NCI-H1417 treated with DMSO at 0.1 percent for 48 hours (cell line): ENCODE measurements at places on chromosomes 16 and 17.

- no peak for DNase-seq
These were observed 39.3 kb downstream of the ABAT start for GRCh38 chr16:8713635-8714172.

DNA sequence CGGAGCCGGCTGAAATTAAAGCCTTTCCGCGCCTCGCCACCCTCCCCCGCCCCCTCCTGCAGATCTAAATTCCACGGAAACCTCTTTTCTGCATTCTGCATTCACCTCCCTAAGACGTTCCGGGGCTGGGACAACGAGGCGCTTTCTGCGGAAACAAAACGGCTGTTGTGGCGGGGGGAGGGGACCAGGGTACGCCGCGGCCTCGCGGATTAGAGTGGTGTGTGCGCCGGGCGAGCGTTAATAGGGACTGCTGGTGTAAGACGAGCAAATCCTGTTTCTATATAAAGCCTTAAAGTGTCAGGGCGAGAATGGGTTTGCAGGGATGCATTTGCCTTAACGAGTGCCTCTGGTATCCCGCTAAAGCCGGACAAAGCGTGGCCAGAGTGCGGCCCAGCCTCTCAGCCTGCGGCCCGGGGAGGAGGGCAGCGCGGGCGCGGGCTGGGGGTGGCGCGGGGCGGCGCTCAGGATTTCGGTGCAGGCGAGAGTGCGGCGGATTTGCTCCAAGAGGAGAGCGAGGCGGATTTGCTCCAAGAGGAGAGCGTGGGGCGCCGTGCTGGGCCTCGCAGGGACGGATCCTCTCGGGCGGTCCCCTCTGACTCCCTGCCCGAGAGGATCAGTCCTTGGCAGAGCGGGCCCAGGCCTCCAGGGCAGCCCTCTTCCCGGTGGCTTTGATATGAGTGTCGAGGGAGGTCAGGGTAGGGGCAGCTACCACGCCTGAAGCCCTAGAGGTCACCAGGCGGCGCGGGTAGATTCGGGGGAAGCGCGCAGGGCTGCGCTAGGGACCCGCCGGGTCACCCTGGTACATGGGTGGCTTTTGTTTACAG lies 5.1 kb downstream of the BAHCC1 start:
- DNase-seq, result no peak

GRCh38 chr16:1210461-1210860 lies 14.6 kb downstream of the TPSG1 start:
- DNase-seq, result no peak

DNA sequence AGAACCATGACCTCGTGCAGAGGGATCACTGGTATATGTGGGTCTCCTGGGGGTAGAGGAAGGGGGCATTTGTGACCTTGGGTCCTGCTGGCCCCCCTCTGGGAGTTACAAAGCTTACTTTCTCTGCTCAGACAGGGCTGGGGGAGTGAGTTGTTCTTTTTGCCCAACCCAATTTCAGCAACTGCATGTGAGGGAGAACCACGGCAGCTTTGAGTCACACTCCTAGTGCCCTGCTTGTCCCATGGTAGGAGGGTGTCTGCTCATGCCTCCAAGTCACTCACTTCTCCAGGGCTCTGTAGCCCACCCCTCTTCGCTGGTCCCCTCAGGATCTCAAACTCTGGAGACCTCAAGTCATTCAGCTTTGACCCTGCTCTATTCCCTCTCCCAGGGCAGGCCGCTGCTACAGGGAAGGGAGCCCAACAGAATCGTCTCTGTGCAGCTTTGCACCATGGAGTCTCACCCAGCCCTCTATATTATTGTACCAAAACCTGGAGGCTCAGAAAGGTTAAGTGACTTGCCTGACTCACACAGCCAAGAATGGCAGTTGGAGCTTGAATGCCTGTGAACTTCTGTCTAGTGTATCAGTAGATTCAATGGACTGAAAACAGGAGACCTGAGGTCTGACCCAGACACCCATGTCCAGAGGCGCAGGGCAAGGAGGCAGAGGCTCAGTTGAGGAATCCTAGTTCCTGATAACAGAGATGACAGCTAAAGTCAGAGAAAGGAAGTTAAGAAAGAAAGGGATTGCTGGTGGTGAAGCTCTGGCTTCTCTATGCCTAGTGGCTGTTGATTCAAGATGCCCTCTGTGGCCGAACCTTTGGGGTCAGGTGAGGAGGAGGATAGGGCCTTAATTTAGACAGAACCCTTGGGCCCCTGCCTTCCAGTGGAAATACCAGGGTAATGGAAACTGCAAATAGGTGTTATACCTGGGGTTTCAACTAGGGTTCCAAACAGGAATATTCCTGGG lies 14.6 kb upstream of the ETV4 start:
- no peak for DNase-seq

- DNase-seq, result no peak
These were observed 60.3 kb downstream of the RMI2 start for GRCh38 chr16:11405331-11406176.

- peak; percentile 26 for DNase-seq
These were observed 35.3 kb downstream of the NPLOC4 start for GRCh38 chr17:81601525-81602120.

- no peak for DNase-seq
These were observed 216.0 kb downstream of the SEC14L1 start for GRCh38 chr17:77356690-77357201.

DNA sequence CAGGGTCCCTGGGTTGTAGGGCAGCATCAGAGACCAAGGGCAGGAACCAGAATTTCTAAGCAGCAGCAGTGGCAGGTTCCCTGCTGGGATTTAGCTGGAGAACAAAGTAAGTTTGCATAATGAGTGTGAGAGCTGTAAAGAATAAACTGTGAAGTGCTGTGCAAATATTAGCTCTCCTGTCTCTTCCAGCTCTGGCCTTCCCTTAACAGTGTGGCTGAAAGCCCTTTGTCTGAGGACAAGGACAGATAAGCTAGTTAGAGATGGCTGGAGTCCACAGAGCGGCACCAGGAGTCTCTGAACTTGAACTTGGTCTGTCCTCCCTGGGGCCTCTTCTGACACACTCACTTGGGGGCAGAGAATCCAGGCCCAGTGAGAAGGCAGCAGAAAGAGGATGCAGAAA lies 98.2 kb upstream of the WSCD1 start:
- DNase-seq, result peak; percentile 10

GRCh38 chr17:75480281-75480680 lies 23.8 kb downstream of the TMEM94 start:
- DNase-seq, result no peak

DNA sequence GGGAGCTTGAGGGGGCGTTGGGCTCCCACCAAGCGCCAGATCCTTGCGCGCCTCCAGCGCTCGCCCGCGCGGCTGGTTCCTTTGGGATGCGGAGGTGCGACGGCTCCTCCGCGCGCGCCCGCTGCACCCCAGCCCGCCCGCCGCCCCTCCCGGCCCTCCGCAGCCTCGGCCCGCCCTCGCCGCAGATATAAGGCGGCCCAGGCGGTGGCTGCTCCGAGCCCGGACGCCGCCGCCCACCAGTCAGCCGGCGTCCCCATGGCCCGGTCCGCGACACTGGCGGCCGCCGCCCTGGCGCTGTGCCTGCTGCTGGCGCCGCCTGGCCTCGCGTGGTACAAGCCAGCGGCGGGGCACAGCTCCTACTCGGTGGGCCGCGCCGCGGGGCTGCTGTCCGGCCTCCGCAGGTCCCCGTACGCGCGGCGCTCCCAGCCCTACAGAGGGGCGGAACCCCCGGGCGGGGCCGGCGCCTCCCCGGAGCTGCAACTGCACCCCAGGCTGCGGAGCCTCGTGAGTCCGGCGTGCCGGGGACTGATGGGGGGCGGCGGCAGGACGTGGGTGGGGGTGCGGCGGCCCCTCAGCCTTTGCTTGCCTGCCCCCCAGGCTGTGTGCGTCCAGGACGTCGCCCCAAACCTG lies at the start of gene NPB:
NPB (plus strand) TSS at position 216 of the 630 bp plus-strand sequence; CDS start at position 256, 40 bp downstream.
- no peak for DNase-seq

DNA sequence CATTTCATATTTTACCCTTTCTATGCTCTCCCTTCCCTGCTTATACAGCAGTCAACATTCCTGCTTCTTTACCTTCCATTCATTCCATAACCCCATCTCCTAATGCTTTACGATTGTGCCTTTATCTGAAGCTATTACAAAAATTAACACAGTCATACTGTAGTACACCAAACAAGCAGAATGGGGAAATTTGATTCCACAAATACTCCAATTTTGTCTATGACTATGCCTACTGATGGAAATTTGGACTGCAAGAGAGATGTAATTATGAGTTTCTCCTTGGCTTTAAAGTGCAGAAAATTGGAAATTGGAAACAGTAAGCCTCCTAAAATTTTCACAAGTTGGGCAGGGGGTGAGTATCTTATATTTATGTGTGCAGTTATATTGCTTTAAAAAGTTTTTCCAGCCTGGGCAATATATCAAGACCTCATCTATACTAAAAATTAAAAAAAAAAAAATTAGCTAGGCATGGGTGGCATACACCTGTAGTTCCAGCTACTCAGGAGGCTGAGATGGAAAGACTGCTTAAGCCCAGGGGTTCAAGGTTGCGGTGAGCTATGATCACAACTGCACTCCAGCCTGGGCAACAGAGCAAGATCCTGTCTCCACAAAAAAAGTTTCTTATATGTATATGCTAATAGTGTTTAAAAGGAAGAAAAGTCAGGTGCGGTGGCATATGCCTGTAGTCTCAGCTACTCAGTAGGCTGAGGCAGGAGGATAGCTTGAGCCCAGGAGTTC lies 3.0 kb downstream of the APPBP2 start:
- no peak for DNase-seq

- no peak for DNase-seq
These were observed 86.0 kb upstream of the LHX1 start for GRCh38 chr17:36851250-36851649.

- no peak for DNase-seq
These were observed 91.1 kb downstream of the ASIC2 start for GRCh38 chr17:33202021-33202420.

GRCh38 chr16:6861135-6861814 lies 471.4 kb upstream of the RBFOX1 start:
- DNase-seq, result no peak

- no peak for DNase-seq
These were observed 5.7 kb downstream of the CSNK1D start for GRCh38 chr17:82267575-82268379.

DNA sequence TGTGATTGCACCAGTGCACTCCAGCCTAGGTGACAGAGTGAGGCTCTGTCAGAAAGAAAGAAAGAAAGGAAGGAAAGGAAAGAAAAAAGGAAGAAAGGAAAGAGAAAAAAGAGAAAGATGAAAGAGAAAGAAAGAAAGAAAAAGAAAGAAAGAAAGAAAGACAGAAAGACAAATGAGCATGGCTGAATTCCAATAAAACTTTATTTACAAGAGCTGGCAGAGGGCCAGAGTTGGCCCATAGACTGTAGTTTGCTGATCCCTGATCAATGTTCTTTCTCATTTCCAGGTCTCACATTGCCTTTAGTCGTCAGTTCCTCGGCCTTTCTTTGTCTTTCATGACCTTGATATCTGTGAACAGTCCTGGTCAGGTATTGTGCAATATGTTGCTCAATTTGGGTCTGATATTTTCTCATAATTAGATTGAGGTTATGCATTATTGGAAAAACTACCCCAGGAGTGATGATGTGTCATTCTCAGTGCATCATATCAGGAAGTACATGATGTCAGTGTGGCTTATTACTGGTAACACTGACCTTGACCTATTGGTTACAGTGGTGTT lies 68.5 kb upstream of the MED9 start:
- DNase-seq, result no peak

- DNase-seq, result no peak
These were observed 84.5 kb upstream of the CORO6 start for GRCh38 chr17:29707212-29707571.

GRCh38 chr17:33968350-33969044 lies 286.6 kb upstream of the CCL2 start:
- DNase-seq, result no peak

DNA sequence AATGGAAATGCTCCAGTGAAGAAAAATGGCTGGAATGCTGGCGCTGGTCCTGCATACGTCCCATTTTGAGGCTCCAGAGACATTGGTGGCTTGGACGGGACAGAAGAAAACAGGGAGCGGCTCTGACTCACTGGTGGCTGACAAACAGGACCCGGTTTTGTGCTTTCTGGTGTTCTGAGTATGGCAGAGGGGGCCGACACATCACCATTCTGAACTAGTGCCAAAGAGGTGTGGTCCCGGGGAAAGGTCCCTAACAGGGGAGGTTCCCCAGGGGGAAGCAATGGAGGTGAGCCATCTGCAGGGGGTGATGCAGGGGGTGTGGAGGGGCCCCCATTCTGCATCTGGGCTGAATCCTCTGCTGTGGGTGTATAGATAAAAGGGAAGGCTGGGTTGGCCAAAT lies 8.3 kb downstream of the ANKRD40 start:
- no peak for DNase-seq

DNA sequence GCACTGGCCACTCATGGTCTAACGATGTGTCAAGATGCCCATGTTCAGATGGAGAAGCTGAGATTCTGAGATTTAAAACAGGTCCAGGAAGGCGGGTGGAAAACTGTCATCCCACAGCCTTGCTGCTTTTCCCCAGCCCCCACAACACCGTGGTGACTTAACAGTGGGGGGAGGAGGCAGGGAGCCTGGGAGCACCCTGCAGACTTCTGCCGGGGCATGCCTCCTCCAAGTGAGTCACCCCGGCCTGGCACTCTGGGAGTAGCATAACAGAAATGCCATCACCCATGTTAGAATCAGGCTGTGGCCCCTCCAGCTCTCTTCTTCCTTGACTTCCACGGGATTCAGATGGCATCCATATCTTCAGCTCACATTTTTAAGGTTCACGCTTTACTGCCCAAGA lies 164.8 kb downstream of the CBLN1 start:
- no peak for DNase-seq

GRCh38 chr17:49604314-49604869 lies 28.7 kb downstream of the NXPH3 start:
- no peak for DNase-seq
